ENCODE measurements at places on chromosomes 1 and 21.
A peak's percentile ranks its signal among the peaks of the same experiment; 100 is the strongest.

DNA sequence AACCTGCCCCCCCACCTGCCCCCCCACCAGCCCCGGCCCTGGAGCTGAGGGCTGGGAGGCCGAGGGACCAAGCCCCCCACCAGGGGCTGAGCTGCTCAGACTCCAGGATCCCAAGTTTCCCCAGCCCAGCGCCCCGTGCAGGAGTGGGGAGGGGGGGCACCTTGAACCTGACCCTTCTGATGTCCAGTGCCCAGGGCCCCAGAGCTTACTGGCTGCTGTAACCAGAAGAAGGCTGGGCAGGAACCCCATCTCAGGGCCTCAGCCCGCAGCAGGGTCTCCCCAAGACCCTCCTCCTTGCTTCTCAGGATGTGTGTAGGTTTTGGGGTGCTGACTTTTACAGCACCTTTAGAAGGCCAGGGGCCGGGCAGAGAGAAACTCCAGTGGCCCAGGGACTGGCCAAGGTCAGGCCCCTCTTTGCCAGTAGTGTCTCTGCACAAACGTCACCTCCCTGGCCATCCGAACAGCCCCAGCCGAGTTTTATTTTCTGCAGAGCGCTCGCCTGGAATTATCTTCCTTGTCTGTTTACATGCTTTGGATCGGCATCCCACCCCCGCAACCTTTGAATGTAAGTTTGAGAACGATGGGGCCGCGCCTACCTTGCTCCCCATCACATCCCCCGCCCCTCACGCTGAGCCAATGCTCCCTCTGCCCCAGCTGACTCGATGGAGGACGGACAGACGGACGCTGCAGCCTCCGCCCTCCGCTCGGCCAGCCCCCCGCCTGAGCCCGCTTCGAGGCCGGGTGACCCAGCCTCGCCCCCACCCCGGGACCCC lies 70.1 kb upstream of the CASZ1 start:
- DNase-seq = no peak

DNA sequence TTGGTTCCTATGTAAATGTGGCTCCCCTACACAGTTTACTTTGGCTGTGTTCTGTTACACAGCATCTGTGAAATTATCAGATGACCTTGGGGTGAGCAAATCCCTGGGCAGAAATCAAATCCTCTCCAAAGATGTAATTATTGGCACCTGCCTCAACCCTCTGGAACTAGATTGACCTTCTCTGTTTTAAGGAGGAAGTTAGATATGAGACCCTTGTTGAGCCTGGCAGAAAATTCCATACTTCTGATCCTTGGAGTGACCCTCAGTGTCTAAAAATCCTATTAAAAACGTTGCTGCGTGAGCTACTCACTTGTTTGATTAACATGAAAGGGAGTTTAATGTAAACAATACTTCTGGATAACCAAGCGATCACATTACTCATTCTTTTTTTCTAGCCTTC lies 122.0 kb downstream of the CLIC6 start:
- DNase-seq = no peak

DNA sequence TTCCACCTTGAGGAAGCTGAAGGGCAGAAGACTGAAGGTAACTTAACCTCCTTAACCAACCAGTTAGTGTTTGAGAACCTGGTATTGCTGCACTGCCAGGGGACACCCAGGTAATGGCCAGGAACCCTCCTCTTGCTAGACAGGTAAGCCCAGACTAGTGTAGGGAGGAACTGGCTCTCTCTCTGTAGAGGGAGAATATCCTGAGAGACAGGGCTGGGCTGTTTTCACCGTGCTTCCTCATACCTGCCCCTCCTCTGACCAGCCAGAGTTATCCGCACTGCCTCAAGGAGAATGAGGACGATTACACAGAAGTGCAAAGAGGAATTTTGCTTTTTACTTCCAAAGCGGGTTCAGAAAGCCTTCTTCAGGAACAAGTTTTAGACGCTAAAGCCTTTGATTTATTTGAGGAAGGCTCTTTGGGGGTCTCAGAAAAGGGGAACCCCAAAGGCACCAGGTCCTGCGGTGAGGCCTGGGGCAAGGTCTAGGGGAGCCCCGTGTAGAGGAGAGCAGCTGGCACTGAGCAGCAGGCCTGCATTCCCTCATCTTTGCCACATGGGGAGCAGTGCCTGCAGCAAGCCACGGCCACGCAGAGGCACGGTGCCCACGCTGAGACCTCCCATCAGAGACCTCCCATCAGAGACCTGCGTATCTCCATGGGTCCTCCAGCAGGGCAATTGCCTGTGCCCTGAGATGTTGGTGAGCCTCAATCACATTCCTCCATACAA lies 13.5 kb downstream of the GNG4 start:
- DNase-seq = no peak

DNA sequence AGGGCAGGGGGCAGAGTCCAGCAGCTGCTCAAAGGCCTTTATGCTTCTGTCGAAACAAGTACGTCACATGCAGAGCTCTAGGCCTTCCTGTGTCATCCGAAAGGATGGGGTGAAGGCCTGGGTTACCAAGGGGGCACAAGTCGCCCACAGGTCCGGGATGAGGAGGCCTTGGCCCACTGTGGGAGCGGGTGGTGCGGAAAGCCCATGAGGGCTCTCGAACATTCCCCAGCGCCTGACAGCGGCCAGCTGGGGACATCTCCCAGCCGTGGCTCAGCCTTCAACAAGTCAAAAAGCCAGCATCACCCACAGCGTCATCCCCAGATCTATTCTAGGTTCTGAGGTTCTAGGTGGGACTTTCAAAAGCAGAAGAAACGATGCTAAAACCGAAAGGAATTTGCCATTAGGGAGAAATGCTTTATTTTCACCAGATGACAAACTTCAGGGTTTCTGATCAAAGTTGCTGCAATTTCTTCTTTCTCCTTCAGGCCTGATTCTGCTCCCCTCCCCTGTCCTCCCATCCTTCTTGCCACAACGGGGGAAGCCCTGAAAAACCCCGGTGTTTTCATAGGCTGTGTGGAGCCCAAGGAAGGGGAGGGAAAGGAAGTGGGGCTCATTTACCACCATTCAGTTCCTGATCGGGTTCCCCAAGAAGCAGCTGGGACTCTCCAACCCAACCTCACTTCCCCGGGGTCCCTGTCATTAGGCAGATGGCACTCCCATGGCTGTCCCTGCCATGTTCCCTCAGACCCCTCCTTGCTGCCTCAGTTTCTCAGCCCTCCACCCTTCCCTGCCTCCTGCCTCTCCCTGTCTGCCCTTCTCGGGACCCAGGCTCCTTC lies 17.6 kb downstream of the GPR137B start:
- no peak for DNase-seq

DNA sequence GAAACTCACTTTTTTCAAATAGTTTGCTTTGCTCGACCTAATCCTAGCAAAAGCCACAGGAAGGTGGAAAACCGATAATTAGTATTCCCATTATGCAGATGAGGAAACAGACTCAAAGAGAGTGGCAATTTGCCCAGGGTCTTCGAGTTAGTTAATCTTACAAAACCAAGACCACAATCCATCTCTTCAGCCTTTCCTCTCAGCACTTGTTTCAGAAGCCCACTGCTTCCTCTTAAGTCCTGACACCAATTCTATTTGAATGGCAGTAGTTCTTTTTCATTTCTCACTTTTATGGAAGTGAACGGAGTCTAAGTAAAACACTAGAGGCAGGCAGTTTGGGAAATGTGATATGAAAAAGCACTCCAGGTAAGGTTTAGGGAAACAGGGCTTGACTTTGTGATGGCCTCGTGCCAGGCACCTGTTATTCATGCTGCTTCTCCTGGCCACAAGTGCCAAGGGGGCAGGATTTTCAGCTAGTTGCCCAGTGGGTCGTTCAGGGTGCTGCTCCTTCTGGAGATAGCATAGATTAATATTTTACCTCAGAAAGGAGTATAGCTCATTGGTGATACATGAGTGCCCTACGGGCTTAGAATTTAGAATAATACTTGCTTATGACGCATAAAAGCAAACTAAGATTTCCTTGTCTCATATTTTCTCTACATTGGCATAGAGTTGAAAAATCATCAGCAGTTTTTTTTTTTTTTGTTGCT lies 76.6 kb upstream of the NRIP1 start:
- no peak for DNase-seq

- DNase-seq = no peak
Observed at GRCh38 chr1:230315099-230315498, 111.0 kb downstream of the PGBD5 start.

DNA sequence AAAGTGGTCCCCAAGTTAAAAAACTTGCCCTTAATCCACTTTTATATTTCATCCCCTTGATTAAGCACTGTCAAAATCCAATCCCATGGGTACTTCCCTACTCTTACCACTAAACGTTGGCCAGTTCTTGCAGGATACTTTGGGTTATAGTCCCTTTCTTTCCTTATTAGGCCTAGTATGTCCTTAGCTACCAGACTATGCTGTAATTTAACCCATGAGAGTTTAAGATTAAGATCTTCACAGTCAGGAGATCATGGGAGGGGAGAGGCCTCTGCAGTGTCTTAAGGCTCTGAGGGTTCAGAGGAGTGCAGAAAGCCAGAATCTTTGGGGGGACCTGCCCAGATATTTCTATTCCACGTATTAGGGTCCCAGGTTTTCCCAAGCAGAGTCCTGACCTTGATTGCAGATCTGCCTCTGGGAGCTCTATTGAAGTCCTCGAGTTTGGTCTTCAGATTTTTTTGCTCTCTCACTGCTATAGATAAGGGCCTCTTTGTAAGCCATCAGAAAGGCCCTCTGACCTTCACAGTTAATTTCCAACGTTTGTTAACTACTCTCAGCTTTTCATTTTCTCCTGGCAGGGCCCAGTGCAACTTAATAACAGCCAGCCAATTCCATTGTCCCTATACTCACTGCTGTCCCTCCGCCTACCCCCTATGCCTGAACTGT lies 9.0 kb upstream of the CGN start:
- DNase-seq = no peak

DNA sequence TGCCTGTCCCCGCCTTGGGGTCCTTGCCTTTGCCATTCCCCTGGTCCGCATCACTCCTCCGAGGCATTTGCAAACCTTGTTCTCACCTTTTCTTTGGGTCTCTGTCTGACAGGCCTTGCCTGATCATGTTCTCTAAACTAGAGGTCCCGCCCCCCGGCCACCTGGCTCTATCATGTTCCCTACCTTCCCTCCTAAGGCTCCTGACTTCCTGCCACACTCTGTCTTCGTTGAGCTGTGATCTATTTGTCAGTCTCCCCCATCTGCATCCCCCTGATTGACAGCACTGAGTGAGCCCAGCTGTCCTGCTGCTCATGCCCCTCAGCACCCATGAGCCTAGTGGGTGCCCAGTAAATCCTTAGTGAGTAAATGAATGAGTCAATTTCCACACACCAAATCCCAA lies 22.8 kb downstream of the ERG start:
- no peak for DNase-seq

GRCh38 chr1:110890474-110891196 lies 17.7 kb downstream of the CD53 start:
- DNase-seq = no peak

DNA sequence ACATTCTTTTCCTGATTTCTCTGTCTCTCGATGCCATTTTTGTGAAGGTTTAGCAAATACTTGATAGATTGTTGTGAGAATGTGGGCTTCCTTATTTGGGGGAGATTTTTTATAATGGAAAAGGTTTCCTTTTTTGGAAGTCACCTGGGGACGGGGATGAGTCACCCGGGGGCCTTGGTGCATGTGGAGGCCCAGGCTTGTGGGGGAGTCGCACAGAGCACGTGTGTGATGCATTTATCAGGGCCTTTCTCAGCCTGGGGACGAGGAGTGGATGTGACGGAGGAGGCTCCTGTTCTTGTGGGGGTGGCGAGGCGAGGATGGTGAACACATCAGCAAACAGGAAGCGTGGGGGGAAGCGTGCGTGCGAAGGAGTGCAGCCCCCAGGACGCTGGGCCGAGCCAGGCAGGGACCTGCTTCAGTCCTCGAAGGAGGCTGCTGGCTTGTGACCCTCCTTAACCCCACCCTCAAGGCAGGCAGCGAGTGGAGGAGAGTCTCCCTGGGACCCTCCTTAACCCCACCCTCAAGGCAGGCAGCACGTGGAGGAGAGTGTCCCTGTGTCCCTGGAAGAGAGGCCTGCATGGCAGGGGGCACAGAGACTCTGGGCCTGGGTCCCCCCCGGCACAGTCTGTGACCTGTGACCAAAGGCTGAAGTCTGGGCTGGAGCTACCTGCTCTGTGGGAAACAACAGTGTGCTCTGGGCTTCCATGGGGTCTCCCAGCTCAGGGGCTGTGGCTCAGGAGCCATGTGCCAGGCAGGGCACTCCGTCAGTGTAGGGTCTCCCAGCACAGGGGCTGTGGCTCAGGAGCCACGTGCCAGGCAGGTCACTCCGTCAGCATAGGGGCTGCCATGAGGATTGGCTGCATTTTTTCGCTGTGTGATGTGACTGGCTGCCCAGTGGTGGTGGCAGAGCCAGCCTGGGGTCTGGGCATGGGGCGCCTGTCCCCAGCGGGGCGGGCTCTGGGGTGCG lies 57.2 kb downstream of the AGPAT3 start:
- DNase-seq = peak; percentile 66

GRCh38 chr1:167122568-167122967 lies 28.7 kb downstream of the STYXL2 start:
- DNase-seq = no peak

DNA sequence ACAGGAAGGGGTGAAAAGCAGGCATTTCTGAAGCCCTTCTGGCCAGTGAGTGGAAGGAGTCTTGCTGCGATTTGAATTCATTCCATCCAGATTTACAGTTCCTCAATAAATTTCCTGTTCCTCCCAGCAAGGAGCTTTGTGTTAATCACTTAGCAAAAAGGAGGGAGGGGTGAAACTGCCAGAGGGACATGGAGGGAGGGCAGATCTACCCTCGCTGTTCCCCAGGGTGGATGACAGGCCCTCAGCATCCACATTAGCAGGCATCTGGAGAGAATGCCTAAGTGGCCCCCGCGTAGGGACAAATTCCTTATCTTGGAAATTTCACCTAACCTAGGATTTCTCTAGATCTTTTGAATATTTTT lies 1.2 kb downstream of the ETV3 start:
- DNase-seq = no peak

DNA sequence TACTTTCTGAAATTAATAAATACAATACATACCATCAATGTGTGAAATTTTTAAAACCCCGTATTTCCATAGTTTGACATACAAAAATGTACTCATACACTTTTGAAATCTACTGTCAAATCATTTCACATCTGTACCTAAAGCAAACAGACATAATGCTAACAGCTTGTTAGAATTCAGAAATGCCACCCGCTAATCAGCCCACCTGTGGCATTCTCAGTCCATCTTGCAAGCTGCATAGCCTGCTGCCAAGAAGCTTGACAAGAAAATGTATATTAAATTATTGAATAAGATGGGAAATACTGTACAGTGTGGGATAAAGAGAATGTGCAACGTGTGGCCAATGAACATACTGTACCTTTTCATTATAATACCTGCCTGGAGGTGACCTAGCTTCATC lies 55.1 kb downstream of the ZBTB18 start:
- no peak for DNase-seq

- DNase-seq = no peak
Observed at GRCh38 chr1:56268519-56269140, 310.7 kb downstream of the PLPP3 start.

DNA sequence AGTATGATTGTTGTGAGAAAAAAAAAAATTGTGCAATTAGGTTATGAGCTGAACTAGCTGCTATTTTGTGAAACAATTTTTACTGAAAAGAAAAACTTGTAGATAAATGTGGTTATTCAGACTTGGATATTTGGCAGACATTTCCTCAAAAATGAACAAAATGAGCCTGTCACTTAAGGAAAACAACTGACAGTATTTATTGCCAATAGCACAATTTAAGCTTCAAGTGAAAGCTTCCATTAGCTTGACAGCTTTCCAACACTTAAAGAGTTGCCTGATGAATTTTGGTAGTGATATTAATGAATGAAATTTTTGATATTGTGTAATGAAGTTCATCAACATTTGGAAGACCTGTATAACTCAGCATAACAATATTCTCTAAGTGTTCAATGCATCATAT lies 116.1 kb upstream of the RGS1 start:
- DNase-seq = no peak

GRCh38 chr1:235586413-235586812 lies 63.2 kb downstream of the GNG4 start:
- DNase-seq = no peak

- DNase-seq = no peak
Observed at GRCh38 chr1:97787231-97787630, 133.6 kb downstream of the DPYD start.
